ENCODE measurements at places on chromosomes 6 and 20. TPM values are rescaled to one million over a fixed set of nuclear protein-coding genes. Genes with fewer than 3 reads are reported as not detected.

The NRSN2 gene
- 36.7 TPM for total RNA-seq

The GHRH gene
- total RNA-seq: not detected

The CDH26 gene
- total RNA-seq: not detected

The GMEB2 gene
- 14.1 TPM for total RNA-seq

The FRK gene
- 0.05 TPM for total RNA-seq

The TTLL9 gene
- total RNA-seq: not detected

The C20orf144 gene
- total RNA-seq: not detected

The PRDM13 gene
- total RNA-seq: not detected

The SLC17A9 gene
- 49.4 TPM for total RNA-seq

The HSPA1B gene
- total RNA-seq: 54.0 TPM

The SEMG1 gene
- not detected for total RNA-seq

The BNIP5 gene
- total RNA-seq: not detected

The TGM2 gene
- total RNA-seq: 708 TPM

The GJA10 gene
- total RNA-seq: not detected

The OR2H2 gene
- total RNA-seq: not detected

The MYCT1 gene
- 106 TPM for total RNA-seq

The GTF3C6 gene
- total RNA-seq: 96.4 TPM

The IL17F gene
- not detected for total RNA-seq

The FAM217A gene
- total RNA-seq: not detected

The RBBP8NL gene
- total RNA-seq: not detected

The SLPI gene
- total RNA-seq: not detected

The POU5F1 gene
- total RNA-seq: not detected

The HTR1E gene
- total RNA-seq: not detected

The PRSS35 gene
- total RNA-seq: not detected

The LYRM4 gene
- total RNA-seq: 39.7 TPM

Measured in endothelial cell of umbilical vein (primary cell).